Heart right ventricle (tissue), 16 donors: ENCODE measurements at places on chromosomes 1 and 21. TPM values are rescaled to one million over a fixed set of nuclear protein-coding genes. Genes with fewer than 3 reads are reported as not detected.

Gene GPATCH3
- 7.7 TPM for total RNA-seq

Gene NOC2L
- 44.0 TPM for total RNA-seq

Gene TCHH
- not detected for total RNA-seq

DNA sequence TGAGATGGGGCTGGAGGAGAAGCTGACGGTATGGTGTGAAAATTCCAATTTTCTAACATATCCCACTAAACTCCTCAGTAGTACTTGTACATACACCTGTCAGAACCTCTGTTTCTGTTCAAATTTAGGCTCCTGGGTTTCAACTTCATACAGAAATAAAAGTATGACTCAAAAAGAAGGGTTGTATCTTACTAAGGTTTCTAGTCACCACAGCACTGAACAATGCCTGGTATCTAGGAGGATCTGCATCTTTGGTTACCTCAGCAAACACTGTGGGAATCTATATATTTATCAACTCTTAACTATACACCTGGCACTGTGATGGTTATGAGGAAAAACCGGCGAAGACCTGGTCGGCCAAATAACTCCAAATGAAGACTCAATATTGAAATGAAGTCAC lies 13.8 kb downstream of the RBM34 start:
- H3K4me3 ChIP-seq: no peak overlapping the region
- H3K36me3 ChIP-seq: peaks cover 99% of the 10 kb centered on the region
- H3K27ac ChIP-seq: no peak overlapping the region
- H3K4me1 ChIP-seq: no peaks in the 10 kb centered on the region

DNA sequence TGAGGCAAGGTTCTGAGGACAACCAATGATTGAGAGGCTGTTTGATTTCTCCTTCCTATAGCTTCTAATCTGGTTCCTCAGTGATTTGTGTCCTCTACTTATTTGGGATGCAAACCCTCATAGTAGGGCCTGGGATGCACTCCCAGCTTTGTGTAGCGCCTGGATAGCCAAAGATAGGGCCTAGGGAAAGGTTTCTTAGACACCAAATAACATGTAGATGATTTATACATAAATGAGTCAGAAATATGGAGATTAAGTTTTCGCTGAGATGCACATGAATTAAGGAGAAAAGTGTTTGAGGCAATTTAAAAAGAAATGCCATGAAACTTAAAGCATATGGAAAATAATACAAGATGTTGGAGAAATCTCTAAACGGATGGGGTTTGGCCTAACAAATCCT lies 66.0 kb upstream of the LMO4 start:
- DNase-seq: no peak
- H3K4me1 ChIP-seq: no peaks in the 10 kb centered on the region
- H3K27me3 ChIP-seq: no peaks in the 10 kb centered on the region
